IMR-90 (cell line): ENCODE measurements at places on chromosomes 5 and 9. TPM values are rescaled to one million over a fixed set of nuclear protein-coding genes. Genes with fewer than 3 reads are reported as not detected.

Gene MARCOL
- total RNA-seq, result not detected in 2 replicates

Gene DBN1
- total RNA-seq, result 122 and 212 TPM in 2 replicates

Gene CEP120
- total RNA-seq, result 16.4 and 46.1 TPM in 2 replicates

Gene SV2C
- not detected in 2 replicates for total RNA-seq

Gene STK10
- total RNA-seq, result 15.4 and 16.4 TPM in 2 replicates

Gene CDX1
- total RNA-seq, result 0.18 TPM in 1 of 2 replicates, not detected in the other

Gene P4HA2
- 190 and 225 TPM in 2 replicates for total RNA-seq

Gene PTCH1
- 4.1 and 5.3 TPM in 2 replicates for total RNA-seq

Gene CATSPER3
- under 0.01 TPM in 1 of 2 replicates, not detected in the other for total RNA-seq

- peaks cover 12% of the 10 kb centered on the region for H3K4me1 ChIP-seq
- H3K27ac ChIP-seq, result no peak overlapping the region
- DNase-seq, result peak; percentile 51
- no peaks in the 10 kb centered on the region for H3K27me3 ChIP-seq
- H3K36me3 ChIP-seq, result no peaks in the 10 kb centered on the region
Measured at GRCh38 chr9:105050296-105050695, 122.3 kb upstream of the ABCA1 start.

- no peak overlapping the region for H3K27ac ChIP-seq
- no peak overlapping the region for H3K4me3 ChIP-seq
- H3K4me1 ChIP-seq, result peaks cover 9% of the 10 kb centered on the region
- H3K27me3 ChIP-seq, result no peaks in the 10 kb centered on the region
- H3K36me3 ChIP-seq, result peaks cover 3% of the 10 kb centered on the region
Measured at GRCh38 chr5:55416306-55416705, 108.5 kb downstream of the MTREX start.

GRCh38 chr5:107085572-107085971 lies 585.2 kb downstream of the EFNA5 start:
- no peak overlapping the region for H3K27ac ChIP-seq
- no peaks in the 10 kb centered on the region for H3K36me3 ChIP-seq
- DNase-seq, result no peak
- no peaks in the 10 kb centered on the region for H3K27me3 ChIP-seq
- H3K4me3 ChIP-seq, result no peak overlapping the region
- no peaks in the 10 kb centered on the region for H3K4me1 ChIP-seq

- no peak for DNase-seq
- no peak overlapping the region for H3K4me3 ChIP-seq
- H3K27ac ChIP-seq, result no peak overlapping the region
- peaks cover 25% of the 10 kb centered on the region for H3K36me3 ChIP-seq
- peaks cover 4% of the 10 kb centered on the region for H3K4me1 ChIP-seq
- H3K27me3 ChIP-seq, result no peaks in the 10 kb centered on the region
Measured at GRCh38 chr9:81581986-81582385, 107.4 kb downstream of the TLE1 start.

DNA sequence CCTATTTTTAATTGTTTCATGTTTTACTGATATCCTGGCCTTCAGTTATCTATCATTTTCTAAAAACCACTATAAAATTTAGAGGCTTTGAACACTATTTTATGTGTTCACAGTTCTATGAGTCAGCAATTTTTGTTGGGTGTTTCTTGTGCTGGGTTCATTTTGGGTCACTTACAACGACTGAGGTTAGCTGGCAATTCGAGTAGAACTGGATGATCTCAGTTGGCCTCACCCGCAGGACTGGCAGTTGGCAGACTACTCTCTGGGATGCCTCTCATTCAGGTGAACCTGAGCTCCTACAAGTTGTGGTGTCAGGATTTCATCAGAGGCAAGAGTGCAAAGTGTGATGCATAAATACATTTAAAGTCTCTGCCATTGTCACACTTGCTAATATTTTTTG lies 151.0 kb upstream of the PAPPA start:
- H3K36me3 ChIP-seq, result no peaks in the 10 kb centered on the region
- no peak overlapping the region for H3K4me3 ChIP-seq
- no peak overlapping the region for H3K27ac ChIP-seq

- no peak for DNase-seq
- no peak overlapping the region for H3K4me3 ChIP-seq
- no peaks in the 10 kb centered on the region for H3K36me3 ChIP-seq
- H3K27ac ChIP-seq, result no peak overlapping the region
Measured at GRCh38 chr5:7753181-7753580, 97.8 kb downstream of the CFAP90 start.

GRCh38 chr9:72971411-72971810 lies 18.6 kb upstream of the ALDH1A1 start:
- no peak overlapping the region for H3K4me3 ChIP-seq
- H3K4me1 ChIP-seq, result no peaks in the 10 kb centered on the region
- no peaks in the 10 kb centered on the region for H3K36me3 ChIP-seq
- DNase-seq, result no peak
- no peak overlapping the region for H3K27ac ChIP-seq
- H3K27me3 ChIP-seq, result no peaks in the 10 kb centered on the region

- H3K4me3 ChIP-seq, result peak overlapping the region; percentile 23; the same call in 1 of the 2 replicates
- peak; percentile 96 for DNase-seq
- H3K4me1 ChIP-seq, result peaks cover 44% of the 10 kb centered on the region
Measured at GRCh38 chr5:78591138-78591612, 57.4 kb downstream of the LHFPL2 start.

DNA sequence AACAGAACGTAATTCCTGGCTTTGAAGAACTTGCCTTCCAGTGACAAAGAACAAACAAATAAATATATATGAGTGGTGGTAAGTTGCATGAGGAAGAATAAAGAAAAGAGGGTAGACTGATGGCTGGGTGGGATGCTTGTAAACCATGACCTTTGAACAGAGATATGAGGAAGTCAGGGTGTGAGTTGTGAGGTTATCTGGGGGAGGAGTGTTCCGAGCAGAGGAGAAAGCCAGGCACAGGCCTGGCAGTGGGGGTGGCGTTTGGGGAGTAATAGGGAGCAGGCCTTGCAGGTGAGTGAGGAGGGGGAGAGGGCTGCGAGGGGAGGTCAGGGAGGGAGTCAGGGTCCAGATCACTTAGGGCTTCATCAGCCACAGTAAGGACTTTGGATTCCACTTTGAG lies 213.4 kb downstream of the PTTG1 start:
- H3K4me1 ChIP-seq, result no peaks in the 10 kb centered on the region
- H3K27me3 ChIP-seq, result no peaks in the 10 kb centered on the region
- DNase-seq, result no peak
- H3K27ac ChIP-seq, result no peak overlapping the region
- H3K4me3 ChIP-seq, result no peak overlapping the region

DNA sequence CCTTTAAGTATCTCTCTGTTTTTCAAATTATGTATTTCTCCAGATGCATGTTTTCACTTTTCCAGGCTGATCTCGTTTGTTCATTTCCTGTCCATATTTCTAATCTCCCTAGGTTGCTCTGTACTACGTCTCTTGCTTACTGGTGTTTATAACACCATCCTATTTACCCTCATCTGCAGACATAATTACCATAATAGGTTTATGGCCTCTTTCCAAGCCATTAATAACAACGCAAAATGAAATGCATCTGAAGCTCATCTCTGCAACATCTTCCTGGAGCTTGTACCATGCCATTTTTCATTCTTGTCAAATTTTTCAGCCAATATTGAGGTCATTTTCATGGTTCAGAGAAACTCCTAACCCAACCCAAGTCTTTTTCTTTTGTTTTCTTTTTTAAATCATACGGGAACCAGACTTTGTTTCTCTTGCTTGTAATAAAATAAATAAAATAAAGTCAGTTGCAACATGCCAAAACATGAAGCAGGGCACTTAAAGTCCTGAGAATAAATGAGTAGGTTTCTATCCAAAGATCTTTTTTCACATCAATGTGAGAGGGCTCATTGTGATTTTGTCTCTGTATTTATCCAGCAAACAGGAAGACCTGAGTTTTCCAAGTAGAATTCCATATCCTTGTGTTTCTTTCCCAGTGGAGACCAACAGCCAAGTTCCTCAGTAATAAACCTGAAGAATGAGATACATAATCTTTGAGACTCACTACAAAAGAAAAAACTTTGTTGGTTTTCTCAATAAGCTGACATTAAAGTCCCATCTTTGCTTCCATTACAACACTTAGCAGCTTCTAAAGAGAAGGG lies 37.0 kb downstream of the DPYSL3 start:
- no peak for DNase-seq
- H3K27me3 ChIP-seq, result no peaks in the 10 kb centered on the region
- H3K27ac ChIP-seq, result no peak overlapping the region
- H3K36me3 ChIP-seq, result no peaks in the 10 kb centered on the region; the same call in 1 of the 2 replicates
- H3K4me1 ChIP-seq, result no peaks in the 10 kb centered on the region

GRCh38 chr5:66363097-66363496 lies 219.0 kb downstream of the SREK1 start:
- no peak overlapping the region for H3K27ac ChIP-seq
- H3K4me1 ChIP-seq, result no peaks in the 10 kb centered on the region
- no peak overlapping the region for H3K4me3 ChIP-seq
- DNase-seq, result no peak

DNA sequence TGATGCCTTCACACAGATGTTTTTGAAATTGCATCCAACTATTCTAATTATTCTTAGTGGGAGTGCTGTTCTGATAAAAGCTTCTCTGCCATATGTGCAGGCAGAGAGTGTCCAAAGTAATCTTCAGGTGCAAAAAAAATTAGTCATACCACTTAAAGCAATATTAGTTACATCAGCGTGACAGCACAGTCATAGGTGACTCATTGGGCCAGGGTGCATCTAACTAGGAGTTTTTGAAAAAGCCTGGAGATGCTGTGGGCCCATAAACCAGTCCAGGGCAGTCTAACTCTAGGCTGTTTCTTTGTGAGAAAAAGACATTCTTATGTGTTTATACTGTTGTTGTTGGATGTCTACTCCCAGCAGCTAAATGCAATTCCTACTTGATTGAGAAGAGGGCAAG lies 33.0 kb upstream of the C6 start:
- H3K4me1 ChIP-seq, result peaks cover 5% of the 10 kb centered on the region; the same call in 1 of the 2 replicates
- peak; percentile 96 for DNase-seq
- no peak overlapping the region for H3K27ac ChIP-seq
- no peaks in the 10 kb centered on the region for H3K36me3 ChIP-seq
- no peak overlapping the region for H3K4me3 ChIP-seq

DNA sequence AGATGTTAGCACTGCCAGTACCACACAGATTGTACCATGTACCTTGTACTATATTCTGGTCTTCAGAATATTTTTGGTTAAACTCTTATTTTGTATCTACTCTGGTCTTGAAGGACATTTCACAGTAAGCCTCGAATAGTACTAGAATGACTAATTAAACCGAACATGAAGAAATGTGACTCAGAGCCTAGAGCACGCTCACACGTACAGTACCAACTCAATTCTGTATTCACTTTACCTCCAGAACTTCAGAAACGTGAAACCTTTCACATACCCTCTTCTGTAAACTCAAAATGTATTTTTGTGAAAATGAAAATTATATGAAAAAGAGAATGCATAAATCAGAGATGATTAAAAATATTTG lies 112.8 kb downstream of the MVB12B start:
- no peak overlapping the region for H3K27ac ChIP-seq
- H3K4me1 ChIP-seq, result peaks cover 8% of the 10 kb centered on the region
- peaks cover 1% of the 10 kb centered on the region; the same call in 1 of the 2 replicates for H3K36me3 ChIP-seq
- H3K27me3 ChIP-seq, result no peaks in the 10 kb centered on the region

DNA sequence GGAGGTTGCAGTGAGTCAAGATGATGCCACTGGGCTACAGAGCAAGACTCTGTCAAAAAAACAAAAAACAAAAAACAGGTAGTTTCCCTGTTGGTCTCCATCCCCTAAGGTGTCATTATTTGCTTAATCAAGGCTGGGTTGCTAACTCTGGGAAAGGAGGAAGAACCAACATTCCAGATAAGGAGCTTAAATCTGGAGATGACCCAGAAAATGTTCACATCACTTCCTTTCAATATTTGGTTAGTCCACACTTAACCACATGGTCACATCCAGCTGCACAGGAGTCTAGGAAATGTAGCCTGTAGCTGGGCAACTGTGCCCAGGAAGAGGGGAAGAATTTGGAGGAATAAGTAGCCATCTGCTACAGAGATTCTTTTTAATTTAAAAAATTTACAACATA lies 25.9 kb upstream of the MEGF9 start:
- no peak for DNase-seq
- no peak overlapping the region for H3K27ac ChIP-seq
- no peak overlapping the region for H3K4me3 ChIP-seq
- peaks cover 7% of the 10 kb centered on the region for H3K4me1 ChIP-seq
- H3K36me3 ChIP-seq, result no peaks in the 10 kb centered on the region

- H3K36me3 ChIP-seq, result no peaks in the 10 kb centered on the region
- no peaks in the 10 kb centered on the region for H3K4me1 ChIP-seq
- H3K27ac ChIP-seq, result no peak overlapping the region
- no peak overlapping the region for H3K4me3 ChIP-seq
- DNase-seq, result no peak
Measured at GRCh38 chr9:85223506-85224125, 518.1 kb downstream of the AGTPBP1 start.

DNA sequence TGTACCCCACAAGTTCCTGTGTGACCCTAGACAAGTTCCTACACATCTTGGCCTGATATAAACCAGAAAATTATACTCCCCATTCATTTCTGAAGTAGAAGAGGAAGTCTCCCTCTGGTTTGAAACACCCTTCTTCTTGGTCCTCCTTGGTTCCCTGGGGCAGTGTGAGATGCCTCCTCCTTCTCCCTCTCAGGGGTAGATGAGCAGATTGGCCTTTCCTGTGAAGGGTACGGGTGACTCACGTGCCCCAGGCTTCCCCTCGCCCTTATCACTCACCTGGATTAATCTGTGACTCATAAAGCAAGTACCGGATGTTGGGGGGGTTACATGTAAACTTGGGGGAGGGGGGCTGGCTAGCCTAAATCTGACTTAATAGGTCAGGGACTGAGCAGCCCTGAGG lies 11.1 kb upstream of the AQP3 start:
- peaks cover 4% of the 10 kb centered on the region for H3K4me1 ChIP-seq
- peaks cover 27% of the 10 kb centered on the region for H3K36me3 ChIP-seq
- no peak overlapping the region for H3K4me3 ChIP-seq
- no peaks in the 10 kb centered on the region for H3K27me3 ChIP-seq
- DNase-seq, result peak; percentile 46

DNA sequence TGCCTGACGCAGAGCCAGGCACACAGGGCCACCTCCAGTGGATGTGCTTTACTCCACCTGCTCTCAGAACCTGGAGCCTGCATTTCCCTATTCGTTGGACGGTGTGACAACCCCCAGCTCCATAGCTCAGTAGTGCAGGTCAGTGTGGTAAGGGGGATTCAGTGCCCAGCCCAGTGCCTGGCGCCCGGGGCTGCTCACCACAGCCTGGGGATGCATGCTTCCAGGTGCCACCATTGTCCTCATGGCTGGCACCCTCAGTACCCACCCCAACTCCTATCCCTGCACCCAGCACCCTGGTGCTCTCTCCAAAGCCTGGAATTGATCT lies 32.8 kb upstream of the ADAMTS2 start:
- H3K27me3 ChIP-seq, result no peaks in the 10 kb centered on the region
- H3K27ac ChIP-seq, result peak overlapping the region; percentile 87
- DNase-seq, result no peak
- H3K4me3 ChIP-seq, result no peak overlapping the region
- H3K4me1 ChIP-seq, result peaks cover 27% of the 10 kb centered on the region

GRCh38 chr5:33167541-33167940 lies 273.2 kb upstream of the TARS1 start:
- DNase-seq, result no peak
- no peaks in the 10 kb centered on the region for H3K36me3 ChIP-seq
- no peaks in the 10 kb centered on the region for H3K4me1 ChIP-seq
- H3K27ac ChIP-seq, result no peak overlapping the region
- no peaks in the 10 kb centered on the region for H3K27me3 ChIP-seq
